ENCODE measurements at places on chromosomes 6 and 20.

GRCh38 chr6:56851074-56851473, 103.8 kb upstream of the BEND6 start:
- DNase-seq: no peak

GRCh38 chr6:70957284-70957617, 391 bp upstream of the B3GAT2 start:
- no peak for DNase-seq

GRCh38 chr20:25408170-25408547, 686 bp downstream of the GINS1 start:
- DNase-seq: no peak

DNA sequence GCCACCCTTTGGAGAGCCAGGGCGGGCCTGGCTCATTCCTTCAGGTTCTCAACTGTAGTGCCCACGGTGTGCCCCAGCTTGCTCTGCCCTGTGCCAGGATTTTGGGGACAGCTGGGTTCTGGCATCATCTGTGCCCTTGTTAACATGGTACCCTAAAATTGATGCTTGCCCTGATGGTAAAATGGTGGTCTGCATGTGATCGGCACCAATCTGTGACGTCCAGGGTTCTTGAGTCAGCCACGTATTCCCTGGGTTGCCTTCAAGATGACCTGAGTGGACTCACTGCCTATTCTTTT, 31.2 kb upstream of the APCDD1L start:
- DNase-seq: no peak

DNA sequence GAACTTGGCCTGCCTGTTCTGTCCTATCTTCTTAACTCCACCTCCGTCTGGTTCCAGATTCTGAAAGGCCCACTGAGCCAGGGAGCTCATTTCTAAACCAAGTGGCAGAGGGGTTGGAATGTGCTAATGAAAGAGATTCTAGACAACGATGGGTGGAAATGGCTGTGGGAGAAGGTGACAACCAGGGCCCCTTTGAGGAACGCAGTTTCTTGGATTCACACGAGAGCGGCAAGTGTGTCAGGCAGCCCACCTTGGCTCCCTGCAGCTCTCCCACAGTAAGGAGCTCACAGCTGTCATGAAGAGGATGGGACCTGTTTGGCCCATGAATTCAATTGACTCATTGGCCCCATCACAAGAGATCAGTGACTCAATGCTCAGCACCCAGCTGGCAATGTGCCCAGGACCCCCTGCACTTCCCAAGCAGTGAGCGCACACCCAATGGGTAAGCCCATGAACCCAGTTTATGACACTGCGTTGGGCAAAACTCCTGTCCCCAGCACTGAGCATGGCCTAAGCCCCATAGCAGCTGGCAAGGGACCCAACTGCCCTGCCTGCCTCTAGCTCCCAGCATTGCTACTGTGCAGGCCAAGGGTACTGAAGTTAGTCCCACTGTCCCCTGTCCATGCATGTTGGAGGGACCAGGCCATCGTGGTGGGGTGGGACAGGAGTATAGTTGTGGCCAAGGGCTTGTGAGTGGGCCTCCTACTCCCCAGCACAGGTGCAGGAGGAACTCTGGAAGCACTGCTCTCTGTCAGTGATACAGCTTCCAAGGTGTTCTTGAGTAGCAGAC, 16.4 kb downstream of the MRPS18A start:
- DNase-seq: no peak
